CD4-positive, alpha-beta T cell treated with Interferon alpha-2 for 1 hour (primary cell): ENCODE measurements at places on chromosomes 7 and 10.
A peak's percentile ranks its signal among the peaks of the same experiment; 100 is the strongest.

- no peak for DNase-seq
These were observed 187.0 kb upstream of the GHITM start for GRCh38 chr10:83952314-83952713.

DNA sequence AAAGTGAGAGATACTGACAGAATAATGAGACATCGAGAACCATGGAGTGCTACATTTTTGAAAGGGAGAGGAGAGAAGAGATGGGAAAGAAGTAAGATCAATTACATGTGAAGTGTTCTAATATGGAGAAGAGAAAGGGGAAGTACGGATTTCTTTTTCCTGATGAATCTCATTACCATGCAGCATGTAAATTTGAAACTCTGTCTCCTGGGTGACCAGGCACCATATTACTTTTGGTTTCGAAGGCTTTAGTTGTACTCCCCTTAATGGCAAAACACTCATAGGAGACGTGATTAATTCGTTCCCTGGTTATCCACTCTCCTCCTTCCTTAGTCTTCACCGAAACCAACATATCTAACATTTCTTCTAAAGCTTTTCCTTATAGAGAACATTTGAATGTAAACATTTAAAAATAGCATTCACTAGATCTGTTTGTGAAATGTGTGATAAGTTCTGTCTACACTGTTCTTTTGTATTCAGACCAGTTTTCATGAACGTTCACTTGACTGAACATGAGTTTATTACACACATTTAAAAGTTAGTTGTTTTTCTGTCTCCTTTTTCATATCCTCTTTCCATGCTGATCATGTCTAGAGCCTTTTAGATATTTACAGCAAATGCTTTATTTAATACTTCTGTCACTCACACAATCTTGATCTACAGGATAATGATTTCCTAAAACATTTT lies 80.2 kb upstream of the MSRB2 start:
- no peak for DNase-seq

DNA sequence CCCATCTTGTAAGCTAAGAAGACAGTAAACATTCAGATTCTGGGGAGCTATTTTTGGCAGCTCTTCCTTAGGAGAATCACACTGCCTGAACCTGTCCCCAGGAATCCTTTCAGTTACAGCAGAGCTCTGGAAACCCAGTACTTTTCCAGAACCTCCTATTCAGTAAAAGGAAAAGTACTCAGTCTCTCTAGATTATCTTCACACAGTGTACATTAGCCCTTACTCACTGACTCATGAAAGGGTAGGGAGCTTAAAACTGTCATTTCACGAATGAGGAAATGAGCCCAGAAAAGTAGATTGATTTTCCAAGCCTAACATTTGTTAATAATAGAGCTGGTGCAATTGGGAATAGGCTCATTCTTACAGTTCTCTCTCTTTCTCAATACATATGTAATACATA lies 3.9 kb upstream of the CNNM1 start:
- no peak for DNase-seq

DNA sequence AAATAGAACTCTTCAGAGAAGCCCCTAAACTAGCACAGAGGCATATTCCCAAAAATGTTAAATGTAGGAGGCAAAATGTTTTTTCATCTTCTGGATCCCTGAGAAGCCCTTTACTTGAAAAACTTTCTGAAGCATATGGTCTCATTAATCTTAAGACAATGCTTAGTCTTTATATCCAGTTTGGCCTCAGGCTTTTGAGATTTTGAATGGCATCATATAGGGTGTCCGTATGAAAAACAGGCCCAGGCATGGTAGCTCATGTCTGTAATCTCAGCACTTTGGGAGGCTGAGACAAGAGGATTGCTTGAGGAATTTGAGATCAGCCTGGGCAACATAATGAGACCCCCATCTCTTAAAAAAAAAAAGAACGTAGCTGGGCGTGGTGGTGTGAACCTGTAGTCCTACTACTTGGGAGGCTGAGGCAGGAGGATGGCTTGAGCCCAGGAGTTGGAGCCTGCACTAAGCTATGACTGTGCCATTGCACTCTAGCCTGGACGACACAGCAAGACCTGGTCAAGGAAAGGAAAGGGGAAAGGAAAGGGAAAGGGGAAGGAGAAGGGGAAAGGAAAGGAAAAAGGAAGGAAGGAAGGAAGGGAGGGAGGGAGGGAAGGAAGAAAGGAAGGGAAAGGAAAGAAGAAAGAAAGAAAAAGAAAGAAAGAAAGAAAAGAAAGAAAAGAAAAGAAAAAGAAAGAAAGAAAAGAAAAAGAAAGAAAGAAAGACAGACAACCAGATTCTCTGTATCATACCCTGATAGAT lies 119.4 kb downstream of the CDK6 start:
- no peak for DNase-seq

DNA sequence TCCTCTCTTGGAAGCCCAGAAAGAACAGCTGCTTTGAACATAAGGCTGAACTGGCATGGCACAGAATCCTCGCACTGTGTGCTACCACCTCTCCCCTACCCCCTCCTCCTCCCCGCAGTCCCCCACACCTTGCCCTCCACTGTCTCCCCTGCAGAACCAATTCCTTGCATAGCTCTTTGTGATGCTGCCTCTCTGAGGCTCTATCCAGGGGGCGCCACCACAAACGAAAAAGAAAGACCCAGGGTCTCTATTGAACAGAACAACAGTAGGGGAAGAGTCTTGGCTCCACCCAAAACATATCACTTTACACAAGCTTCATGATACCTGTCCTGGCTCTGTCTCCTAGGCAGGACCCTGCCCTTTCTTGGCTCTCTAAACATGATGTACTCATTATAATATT lies 26.2 kb upstream of the EBLN1 start:
- peak; percentile 21 for DNase-seq

- no peak for DNase-seq
These were observed 12.9 kb upstream of the ZMIZ1 start for GRCh38 chr10:79055892-79056291.

GRCh38 chr7:114937446-114937845 lies 15.6 kb downstream of the MDFIC start:
- DNase-seq: no peak

GRCh38 chr10:46542567-46543465 lies 13.6 kb downstream of the GPRIN2 start:
- no peak for DNase-seq

- DNase-seq: no peak
These were observed 116.8 kb downstream of the MAD1L1 start for GRCh38 chr7:2115760-2116447.

DNA sequence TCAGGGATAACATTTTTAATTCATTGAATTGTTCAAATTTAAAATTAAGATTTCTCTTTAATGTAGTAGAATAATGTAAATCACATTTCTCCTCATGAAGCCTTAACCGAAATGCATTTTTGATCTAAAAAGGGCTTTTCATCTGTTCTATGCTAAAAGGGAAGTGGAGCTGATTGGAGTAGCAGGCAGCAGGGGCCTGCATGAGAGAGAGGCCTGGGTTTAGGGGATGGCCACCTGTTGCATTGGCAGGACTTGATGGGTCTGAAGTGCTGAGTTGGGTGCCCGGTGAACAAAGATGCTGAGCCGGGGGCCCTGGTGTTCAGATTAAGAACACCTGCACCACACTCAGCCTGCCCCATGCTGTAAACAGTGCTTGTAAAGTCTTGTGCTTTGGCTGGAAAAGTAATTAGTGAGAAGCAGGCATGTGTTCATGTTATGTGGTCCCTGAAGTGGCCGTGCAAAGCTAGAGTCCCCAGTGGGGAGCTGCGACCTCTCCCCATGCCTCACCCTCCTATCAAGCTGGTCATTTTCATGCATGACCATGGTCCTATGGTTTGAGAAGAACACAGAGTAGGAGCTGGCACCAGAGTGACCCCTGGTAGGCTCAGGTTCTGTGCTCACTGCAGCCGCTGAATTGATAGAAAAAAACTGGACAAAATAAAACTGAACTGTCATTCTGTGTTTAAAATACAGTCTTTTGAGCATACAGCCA lies 124.3 kb downstream of the ADCY1 start:
- no peak for DNase-seq

- DNase-seq: no peak
These were observed 631.0 kb upstream of the ANKRD30A start for GRCh38 chr10:36494371-36494770.

- DNase-seq: no peak
These were observed 66.5 kb upstream of the EN2 start for GRCh38 chr7:155391414-155391813.

DNA sequence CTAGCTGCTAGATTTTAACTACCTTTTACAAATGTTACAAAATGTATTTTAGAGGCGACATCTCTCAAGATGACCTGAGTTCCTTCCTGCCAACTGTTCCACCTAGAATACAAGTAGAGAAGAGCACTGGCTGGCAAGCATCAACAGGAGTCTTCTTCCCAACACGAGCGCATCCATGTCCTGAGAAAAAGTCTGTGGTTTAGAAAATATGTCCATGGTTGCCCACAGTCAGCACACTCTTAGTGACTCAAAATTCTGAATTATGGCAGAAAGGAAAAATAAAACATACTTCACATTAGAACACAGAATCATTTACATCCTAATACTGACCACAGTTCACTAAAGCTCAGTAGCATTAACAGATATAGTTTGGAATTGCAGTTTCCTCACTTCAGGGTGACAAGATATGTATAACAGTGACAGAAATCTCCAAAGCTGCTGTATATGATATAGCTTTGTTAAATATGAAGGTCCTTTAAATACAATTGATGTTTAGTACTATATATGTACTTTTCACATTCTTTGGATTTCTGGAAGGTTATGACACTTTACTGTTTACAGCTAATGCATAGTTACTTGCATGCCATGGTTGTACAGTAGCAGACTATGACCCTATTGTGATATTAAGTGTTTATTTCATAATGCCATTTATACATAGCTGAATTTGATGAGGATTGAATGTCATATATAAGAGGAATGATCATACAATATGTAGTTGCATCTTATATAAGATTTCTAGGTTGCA lies 327.1 kb downstream of the GFRA1 start:
- DNase-seq: no peak

DNA sequence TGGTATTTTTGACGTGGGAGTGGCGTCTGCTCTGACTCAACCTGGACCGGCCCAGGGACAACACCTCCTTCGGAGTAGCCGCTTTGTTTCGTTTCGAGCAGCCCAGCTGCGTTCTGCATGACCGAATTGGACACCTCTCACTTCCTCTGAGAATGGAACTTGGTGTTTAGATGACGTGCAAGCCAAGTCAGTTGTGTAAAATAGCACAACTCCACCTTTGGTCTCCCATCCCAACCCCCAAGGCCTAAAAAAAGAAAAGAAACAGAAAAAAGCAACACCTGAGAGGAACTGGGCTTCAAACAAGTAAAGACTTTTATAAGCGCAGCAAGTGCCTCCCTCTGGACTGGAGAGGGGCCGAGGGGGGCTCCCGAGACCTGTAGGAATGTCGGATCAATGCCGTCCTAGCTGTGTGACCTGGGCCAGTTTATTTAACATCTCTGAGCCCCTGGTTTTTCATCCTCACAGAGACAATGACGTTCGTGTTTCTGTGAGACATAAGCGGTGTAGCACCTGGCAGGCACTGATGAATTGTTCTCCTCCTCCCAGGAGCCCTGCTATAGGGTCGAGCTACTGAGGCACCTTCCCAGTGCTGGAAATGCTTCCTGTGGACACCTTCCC lies 52.0 kb upstream of the SMNDC1 start:
- DNase-seq: peak; percentile 89

DNA sequence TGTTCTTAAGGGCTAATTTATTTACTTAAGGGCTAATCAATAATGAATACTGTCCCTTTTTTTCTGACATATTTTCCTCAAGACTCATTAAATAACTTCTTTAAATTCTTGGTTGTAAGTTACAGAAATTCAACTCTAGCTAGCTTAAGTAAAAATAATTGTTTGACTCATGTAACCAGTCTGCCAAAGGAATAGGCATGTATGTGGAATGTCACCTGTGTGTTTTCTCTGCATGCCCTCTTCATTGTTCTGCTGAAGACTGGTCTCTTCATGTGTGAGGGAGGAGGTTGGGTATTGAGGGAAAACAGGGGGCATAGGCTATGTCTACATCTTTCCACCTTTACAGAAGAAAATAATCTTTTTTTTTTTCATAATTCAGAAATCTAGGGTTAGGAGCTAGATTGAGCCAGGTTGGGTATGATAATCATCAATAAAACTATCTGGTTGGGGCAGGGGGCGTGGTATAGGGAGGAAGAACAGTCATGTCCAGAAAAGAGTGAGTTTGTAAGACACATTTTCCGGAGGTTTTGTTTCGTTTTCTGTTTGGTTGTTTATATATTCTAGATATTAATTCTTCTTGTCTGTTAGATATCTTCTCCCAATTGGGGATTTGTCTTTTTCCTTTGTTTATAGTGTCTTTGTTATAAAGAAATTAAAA lies 37.9 kb downstream of the EXOC4 start:
- peak; percentile 6 for DNase-seq

- no peak for DNase-seq
These were observed 101.7 kb upstream of the KLF6 start for GRCh38 chr10:3886641-3887251.

- DNase-seq: no peak
These were observed 30.6 kb upstream of the GPNMB start for GRCh38 chr7:23216021-23216420.

- DNase-seq: no peak
These were observed 105.1 kb downstream of the INPP5A start for GRCh38 chr10:132642732-132643008.

DNA sequence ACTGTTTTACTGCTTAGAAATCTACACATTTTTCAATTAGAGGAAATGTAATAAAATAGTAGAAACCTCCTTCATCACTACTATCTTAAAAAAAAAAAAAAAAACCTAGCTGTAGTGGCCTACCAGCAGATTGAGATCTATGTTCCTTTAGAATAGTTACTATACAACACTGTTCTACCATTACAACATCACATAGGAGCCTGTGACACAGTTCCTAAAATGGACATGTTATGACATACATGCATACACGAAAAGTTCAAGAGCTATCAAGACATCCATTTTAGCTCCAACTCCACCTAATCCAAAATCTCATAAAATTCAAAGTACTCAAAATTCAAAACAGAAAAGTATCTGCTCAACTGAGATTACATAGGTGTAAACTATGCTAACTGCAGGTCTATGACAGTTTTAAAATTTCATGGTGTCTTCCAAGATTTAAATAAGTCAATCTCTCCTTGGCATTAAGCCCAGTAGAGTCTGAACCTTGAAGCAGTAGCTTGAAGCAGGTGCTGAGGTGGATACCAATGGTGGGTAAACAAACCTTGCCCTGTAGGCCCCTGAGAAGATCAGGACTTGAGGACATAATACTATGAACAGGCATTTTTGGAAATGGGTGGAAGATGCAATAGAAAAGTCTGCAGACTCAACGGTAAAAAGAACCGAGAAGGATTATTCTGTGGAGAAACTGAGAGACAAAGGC lies 17.0 kb downstream of the CACUL1 start:
- no peak for DNase-seq

DNA sequence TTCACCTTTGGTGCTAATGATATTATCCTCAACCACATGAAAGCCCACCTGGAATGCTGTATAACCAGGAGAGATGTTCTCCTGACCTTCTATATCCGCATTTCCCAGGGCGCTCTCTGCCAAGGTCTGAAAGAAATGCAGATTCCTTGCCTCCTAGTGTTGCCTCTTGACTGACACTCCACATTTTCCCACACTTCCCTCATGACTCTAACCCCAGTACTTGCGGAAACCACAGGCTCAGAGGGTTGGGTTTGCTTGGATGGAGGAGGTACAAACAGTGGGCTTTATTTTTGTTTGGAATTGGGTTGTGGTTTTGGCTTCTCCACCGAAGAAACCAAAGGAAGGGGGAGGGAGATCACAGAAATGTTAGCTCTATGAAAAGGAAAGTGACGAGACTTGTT lies 222.9 kb upstream of the CELF2 start:
- DNase-seq: no peak

GRCh38 chr7:32030904-32031692 lies 39.1 kb downstream of the PDE1C start:
- no peak for DNase-seq
